ENCODE measurements at places on chromosomes 3 and 15.

- no peak for DNase-seq
Observed at GRCh38 chr3:52039846-52040245, 16.5 kb downstream of the DUSP7 start.

DNA sequence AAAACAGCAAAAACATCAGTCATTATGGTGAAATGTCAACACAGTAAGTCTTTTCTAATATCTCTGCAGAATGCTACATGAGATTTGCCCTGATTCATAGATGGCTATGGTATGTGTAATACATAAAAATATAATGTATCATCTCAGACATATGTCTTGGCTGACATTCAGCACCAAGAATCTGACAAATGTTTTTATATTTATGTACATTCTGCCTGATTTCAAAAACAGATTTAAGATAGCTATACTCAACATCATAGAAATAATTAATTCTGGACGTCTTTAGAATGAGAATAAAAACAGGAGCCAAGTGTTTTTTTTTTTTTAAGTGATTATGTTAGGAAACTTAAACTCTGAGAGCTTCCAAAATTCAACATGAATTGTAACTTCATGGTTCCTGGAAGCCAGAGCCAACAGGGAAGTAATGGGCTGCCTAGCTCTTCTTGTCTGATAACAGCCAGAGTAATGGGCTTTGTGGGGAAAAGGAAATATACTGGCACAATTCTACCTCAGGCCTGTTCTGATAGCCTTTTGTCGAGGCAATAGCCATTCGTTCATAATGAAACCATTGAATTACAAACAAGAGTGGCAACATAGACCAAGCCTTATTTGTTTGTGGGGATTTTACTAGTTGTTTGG lies 184.4 kb downstream of the VGLL4 start:
- DNase-seq: no peak

- no peak for DNase-seq
Observed at GRCh38 chr3:141426404-141427034, 58.2 kb downstream of the ZBTB38 start.

- DNase-seq: peak; percentile 27
Observed at GRCh38 chr15:63971427-63971805, 74.9 kb downstream of the DAPK2 start.

DNA sequence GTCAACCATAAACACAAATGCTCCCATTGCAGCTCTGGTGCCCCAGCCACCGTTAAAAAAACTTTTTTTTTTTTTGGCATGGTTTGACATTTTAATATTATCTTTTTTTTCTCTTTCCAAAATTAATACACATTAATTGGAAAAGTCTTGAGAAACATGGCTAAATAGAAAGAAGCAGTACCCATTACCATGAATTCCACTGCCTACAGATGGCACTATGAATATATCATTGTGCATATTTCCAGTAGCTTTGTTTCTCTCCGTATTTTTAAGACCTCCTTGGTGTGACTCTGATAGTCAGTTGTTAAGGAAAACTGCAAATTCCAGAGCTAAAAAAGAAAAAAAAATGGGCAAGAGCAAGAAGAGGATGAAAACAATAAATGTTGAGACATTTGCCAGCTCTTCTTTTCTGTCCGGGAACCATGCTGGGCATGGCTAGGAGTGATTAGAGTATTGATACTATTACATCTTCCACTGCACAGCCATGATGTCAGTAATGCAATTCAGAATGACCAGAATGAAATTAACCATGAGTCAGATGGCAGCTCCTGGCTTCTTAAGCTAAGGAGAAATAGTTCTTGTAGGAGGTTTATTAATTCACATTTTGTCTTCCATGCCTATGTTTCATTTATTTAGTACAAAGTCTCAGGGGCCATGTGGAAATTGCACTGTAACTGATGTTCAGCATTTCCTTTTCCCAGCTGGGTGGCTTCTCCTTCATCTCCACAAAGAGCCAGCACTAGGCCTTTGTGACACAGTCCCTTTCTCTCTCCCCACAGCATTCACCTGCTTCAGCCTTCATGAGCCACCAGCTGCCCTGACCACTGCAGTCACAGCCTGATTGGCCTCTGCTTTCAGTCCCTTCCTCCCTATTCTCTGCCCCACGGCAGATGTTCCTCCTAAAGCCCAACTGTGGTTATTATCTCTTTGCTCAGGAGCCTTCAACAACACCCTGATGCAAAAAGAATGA lies 31.8 kb downstream of the SLC7A14 start:
- DNase-seq: no peak

GRCh38 chr15:27821273-27821672 lies 277.8 kb downstream of the OCA2 start:
- DNase-seq: no peak

DNA sequence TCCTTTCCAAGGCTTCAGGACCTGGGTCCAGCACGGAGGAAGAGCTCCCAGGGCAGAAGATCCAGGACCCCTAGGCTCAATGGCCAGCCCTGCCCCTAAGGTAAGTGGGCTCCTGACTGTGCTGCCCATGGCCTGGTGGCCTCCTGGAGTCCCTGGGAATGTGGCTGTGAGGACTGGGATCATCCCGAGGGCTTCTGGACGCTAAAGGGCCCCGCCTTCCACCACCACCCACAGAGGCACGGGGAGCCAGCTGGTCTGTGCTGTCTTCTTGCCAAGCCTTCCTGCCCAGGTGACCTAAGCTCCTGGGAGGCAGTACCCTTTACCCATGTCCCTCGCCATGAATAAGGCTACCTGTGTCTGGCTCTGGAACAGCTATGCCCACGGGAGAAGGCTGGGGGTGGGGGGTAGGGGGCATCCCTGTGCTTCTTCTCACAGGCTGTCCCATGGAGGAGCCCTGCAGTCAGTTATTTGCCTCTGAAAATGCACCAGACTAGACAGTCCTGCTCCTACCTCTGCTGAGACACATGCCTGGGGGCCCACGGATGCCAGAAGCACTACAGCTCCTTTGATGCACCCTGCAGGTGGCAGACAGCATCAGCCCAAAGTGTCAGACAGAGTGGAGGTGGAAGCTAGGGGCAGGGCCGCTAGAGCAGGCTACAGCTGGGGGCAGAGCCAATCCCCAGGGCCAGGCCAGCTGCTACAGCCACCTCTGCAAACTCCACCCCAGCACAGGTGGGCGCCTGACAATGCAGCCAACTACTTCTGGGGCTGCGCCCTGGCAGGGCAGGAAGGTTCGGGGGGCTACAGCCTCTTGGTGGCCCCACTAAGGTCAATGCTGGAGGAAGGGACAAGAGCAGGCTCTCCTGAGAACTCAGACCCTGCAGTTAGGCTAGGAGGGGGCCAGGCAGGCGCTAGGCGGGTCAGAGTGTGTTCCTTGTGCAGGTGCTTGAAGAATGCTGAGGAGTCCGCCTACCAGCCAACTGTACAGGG lies 90.9 kb downstream of the SEC22A start:
- DNase-seq: no peak

- DNase-seq: no peak
Observed at GRCh38 chr15:100772892-100773520, 106.6 kb upstream of the ALDH1A3 start.

All from stimulated activated CD4-positive, alpha-beta T cell treated with anti-CD3 and anti-CD28 coated beads, TNF-alpha, amount 100 ng/mL, for 48 hours (primary cell).